Regular cardiac myocyte (primary cell): ENCODE measurements at places on chromosomes 11 and 22. TPM values are rescaled to one million over a fixed set of nuclear protein-coding genes. Genes with fewer than 3 reads are reported as not detected.

ZP1 gene
- total RNA-seq = 2.1 and 4.2 TPM in 2 replicates

CRYAB gene
- 41.2 and 44.7 TPM in 2 replicates for total RNA-seq

ZNF70 gene
- total RNA-seq = 3.1 and 4.0 TPM in 2 replicates

NFAM1 gene
- total RNA-seq = not detected in 2 replicates

ADAMTS15 gene
- 13.5 and 29.1 TPM in 2 replicates for total RNA-seq

KCNQ1 gene
- total RNA-seq = not detected in 2 replicates
